ENCODE measurements at places on chromosomes 16 and 17. TPM values are rescaled to one million over a fixed set of nuclear protein-coding genes. Genes with fewer than 3 reads are reported as not detected.
A peak's percentile ranks its signal among the peaks of the same experiment; 100 is the strongest.

DNA sequence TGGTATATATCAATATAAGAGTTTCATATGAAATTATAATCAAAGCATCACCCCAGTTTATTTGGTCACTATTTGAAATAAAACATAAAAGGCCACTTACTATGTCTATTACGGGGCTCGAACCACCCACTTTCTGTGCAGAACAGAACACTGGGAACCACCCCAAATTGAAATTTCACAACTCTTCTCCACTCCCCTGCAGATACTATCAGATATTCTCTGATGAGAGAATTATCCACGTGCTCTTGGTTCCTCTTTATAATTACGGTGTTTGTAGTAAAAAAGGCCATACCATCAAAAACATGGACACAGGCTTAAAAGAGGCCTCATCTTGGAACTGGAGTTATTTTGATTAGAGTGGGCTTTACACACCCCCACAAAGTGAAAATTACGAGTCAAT is 82.8 kb downstream of the WDR59 start:
- H3K4me1 ChIP-seq = no peaks in the 10 kb centered on the region
- peaks cover 37% of the 10 kb centered on the region for H3K36me3 ChIP-seq
- H3K27me3 ChIP-seq = no peaks in the 10 kb centered on the region
- H3K27ac ChIP-seq = no peak overlapping the region
- no peak for DNase-seq
- no peak overlapping the region for H3K4me3 ChIP-seq

DNA sequence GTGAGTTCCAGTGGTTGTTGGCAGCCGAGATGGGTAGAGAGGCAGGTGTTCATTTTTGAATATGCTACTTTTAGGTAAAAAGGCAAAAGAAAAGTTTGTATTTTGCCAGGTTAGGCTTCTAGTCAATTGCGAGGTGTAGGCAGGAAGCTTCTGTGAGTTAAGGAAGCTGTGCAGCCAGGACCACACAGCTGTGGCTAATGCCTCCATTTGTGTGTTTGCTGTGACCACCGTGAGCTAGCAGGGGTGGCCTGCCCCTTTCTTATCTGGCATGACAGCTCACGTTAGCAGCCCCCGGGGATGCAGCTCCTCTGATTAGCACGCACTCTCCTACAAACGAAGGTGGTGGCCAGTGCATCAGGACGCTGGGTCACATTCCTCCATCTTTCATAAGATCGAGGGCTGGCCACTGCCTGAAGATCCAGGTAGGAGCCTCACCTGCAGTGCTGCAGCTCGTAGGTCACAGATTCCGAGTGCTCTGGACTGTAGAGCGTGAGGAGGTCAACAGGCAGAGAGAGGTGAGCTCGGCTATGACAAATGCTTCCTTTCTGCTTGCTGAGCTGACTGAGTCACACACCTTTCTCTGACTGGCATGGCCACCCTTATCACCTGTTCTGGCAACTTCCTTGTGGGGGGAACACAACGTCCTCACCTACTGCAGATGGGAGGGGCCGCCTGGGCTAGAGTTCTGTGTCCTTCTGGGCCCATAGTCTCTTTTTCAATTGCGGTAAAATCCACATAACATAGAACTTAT is 244.4 kb downstream of the HS3ST3B1 start:
- no peaks in the 10 kb centered on the region for H3K4me1 ChIP-seq
- H3K4me3 ChIP-seq = no peak overlapping the region

DNA sequence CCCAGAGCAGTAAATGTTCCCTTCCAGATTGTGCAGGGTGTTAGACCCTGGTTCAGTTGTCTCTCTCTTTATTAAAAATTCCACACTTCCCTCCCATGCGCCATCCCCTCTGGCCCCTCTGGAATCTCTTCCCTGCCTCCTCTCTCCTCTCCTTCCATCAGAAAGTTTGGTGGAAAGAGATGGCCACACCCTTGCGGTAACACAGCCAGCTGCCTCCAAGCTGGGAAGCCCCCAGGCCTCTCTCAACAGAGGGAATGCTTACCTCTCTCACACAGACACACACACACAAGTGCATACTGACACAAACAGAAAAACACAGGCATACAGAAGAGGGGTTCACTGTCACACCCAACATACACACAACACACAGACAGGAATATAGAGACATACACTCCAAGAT is 220.5 kb downstream of the C16orf78 start:
- H3K27ac ChIP-seq = no peak overlapping the region
- no peaks in the 10 kb centered on the region for H3K36me3 ChIP-seq
- H3K4me1 ChIP-seq = peaks cover 6% of the 10 kb centered on the region
- H3K4me3 ChIP-seq = no peak overlapping the region
- no peak for DNase-seq

DNA sequence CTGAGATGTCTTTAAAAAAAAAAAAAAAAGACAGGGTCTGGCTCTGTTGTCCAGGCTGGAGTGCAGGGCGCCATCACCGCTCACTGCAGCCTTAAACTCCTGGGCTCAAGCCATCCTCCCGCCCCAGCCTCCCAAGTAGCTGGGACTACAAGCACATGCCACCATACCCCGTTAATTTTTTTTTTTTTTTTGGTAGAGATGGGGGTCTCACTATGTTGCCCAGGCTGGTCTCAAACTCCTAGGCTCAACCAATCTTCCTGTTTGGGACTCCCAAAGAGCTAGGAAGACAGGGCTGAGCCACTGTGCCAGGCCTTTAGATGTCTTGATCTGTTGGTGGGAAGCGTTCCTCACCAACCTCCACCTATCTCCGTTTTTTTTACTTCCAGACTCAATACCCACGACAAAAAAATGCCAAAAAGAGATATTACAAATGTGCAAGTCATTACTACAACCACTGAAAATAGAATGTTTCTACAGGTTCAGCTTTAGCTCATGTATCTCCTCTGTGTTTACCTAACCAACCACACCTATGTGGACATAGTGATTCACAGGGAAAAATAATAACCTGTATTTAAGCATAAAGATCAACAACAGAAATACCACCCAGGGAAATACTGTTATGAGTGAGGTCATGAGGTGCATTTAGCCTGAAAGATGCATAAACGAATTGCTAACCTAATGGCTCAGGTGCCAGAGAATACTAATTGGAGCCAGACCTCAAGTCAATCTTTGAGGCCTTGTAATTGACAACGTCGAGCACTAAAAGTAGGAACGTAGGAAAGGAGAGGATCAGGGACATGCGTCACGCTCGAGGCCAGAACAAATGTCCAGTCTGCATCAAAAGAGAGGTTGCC is 22.6 kb downstream of the NACA2 start:
- no peak overlapping the region for H3K4me3 ChIP-seq
- no peaks in the 10 kb centered on the region for H3K27me3 ChIP-seq
- no peak overlapping the region for H3K27ac ChIP-seq
- no peaks in the 10 kb centered on the region for H3K4me1 ChIP-seq

GRCh38 chr17:48599354-48599753 is 5.4 kb downstream of the HOXB6 start:
- H3K4me1 ChIP-seq = peaks cover 20% of the 10 kb centered on the region
- H3K36me3 ChIP-seq = no peaks in the 10 kb centered on the region
- peaks cover 96% of the 10 kb centered on the region for H3K27me3 ChIP-seq
- DNase-seq = no peak

GRCh38 chr17:4854111-4854681 is 21.1 kb downstream of the MINK1 start:
- H3K27me3 ChIP-seq = no peaks in the 10 kb centered on the region
- H3K4me1 ChIP-seq = peaks cover 51% of the 10 kb centered on the region
- DNase-seq = no peak
- H3K27ac ChIP-seq = peak overlapping the region; percentile 48
- H3K36me3 ChIP-seq = no peaks in the 10 kb centered on the region
- H3K4me3 ChIP-seq = no peak overlapping the region

DNA sequence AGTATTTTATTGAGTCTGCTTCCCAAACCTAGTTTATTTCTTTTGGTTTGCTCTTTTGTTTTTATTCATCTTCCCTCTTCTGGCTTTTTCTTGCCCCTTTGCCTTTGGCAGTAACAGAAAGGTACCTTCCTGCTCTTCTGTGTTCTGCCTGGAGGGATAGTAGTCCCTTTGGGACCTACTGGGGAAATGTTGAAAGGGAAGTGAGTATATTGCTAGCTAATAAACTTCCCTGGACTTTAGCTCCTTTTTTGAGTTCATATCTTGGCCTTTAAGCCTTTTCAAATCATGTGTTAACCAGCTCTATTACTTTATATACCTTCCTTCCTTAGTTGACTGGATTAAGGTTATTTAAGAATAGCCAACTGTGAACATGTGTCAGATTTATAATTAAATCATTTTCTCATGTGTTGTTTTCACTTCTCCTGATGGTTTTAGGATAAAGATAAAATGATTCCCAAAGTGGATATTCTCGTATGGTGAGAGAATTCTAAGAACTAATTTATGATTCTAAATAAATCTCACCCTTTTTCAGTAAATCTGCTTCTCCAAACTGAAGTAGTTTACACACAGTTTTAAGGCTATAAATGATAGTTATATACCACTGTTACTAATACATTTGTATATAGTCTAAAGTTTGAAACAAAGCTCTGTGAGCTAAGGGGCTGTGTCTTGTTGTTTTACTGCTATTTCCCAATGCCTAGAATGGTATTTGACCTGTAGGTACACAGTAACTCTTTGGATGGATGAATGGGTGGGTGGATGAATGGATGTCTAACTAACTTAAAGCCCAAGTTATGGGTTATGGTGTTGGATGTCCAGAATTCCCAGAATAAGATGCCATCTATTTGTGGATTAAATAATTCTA is 45.7 kb downstream of the OMG start:
- no peak for DNase-seq
- H3K27ac ChIP-seq = no peak overlapping the region
- no peak overlapping the region for H3K4me3 ChIP-seq

GRCh38 chr17:72387969-72388368 is 267.1 kb downstream of the SOX9 start:
- H3K27me3 ChIP-seq = no peaks in the 10 kb centered on the region
- H3K36me3 ChIP-seq = no peaks in the 10 kb centered on the region
- no peak for DNase-seq
- no peak overlapping the region for H3K27ac ChIP-seq
- no peak overlapping the region for H3K4me3 ChIP-seq

DNA sequence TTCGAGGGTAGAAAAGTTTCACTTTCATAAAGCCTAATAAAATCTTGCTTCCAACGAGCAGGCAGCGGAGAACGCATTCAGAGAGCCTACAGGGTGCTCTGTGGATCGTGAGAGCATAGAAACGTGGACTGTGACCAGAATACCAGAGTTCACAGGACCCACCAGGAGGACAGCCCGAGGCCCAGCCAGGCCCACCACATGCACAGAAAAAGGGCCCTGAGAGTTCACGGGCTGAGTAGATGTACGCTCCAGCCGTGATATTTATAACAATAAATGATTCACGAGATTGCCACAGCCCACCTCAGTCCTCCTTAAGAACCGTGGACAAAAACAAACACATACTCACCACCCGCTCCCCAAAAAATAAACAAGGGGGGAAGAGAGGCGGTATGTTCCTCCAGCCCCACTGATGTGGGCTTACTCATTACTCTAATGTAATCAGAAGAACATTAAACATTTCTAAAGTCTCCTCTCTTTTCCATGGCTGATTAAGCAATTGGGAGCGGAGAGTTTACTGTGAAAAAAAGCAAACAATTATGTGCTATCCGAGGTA is 207.2 kb downstream of the C16orf78 start:
- no peaks in the 10 kb centered on the region for H3K36me3 ChIP-seq
- H3K4me1 ChIP-seq = no peaks in the 10 kb centered on the region
- H3K27me3 ChIP-seq = no peaks in the 10 kb centered on the region
- DNase-seq = no peak
- no peak overlapping the region for H3K4me3 ChIP-seq
- no peak overlapping the region for H3K27ac ChIP-seq

- no peaks in the 10 kb centered on the region for H3K27me3 ChIP-seq
- H3K4me1 ChIP-seq = peaks cover 32% of the 10 kb centered on the region
- H3K36me3 ChIP-seq = no peaks in the 10 kb centered on the region
- peak overlapping the region; percentile 64 for H3K4me3 ChIP-seq
Measured at GRCh38 chr17:45223539-45224528, 2.1 kb downstream of the FMNL1 start.

DNA sequence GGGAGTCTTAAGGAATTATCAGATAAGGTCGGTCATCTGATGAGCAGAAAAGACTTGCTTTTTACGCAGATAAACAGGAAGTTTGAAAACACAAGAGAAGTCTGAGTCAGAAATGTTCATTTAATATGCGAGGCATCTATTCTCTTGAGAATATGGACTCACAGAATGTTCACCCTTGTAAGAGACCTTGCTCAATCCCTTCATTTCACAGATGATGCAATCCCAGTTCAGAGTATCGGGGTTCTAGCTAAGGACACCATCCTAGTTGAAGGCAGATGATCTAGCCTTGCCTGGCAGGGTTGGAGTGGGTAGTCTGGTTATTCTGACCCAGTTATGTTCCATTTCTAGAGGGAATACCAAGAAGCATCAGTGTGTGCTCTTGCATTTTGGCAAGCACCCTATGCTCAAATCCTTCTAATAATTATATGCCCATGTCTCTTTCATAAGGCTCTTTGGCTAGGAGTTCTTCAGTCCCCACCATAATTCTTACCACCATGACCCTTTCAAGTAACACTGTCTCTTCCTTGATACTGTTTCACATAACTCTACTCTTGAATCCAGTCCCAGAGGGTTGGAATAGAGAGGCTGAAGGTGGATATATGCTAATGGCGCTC is 42.5 kb downstream of the YPEL2 start:
- H3K4me3 ChIP-seq = no peak overlapping the region
- H3K27me3 ChIP-seq = no peaks in the 10 kb centered on the region
- no peak for DNase-seq
- no peaks in the 10 kb centered on the region for H3K36me3 ChIP-seq
- peaks cover 81% of the 10 kb centered on the region for H3K4me1 ChIP-seq

Gene LGALS9B
- not detected for total RNA-seq

Gene OR3A3
- total RNA-seq = not detected

Gene ZNF23
- 7.3 TPM for total RNA-seq

Gene ZNF624
- 5.6 TPM for total RNA-seq

Gene TMEM220
- 10.5 TPM for total RNA-seq

Gene HSD11B2
- 2.2 TPM for total RNA-seq
